CD8-positive, alpha-beta memory T cell (primary cell): ENCODE measurements at places on chromosomes 13 and 19.

GRCh38 chr13:95603887-95604555 is 40.5 kb downstream of the DZIP1 start:
- DNase-seq = no peak

DNA sequence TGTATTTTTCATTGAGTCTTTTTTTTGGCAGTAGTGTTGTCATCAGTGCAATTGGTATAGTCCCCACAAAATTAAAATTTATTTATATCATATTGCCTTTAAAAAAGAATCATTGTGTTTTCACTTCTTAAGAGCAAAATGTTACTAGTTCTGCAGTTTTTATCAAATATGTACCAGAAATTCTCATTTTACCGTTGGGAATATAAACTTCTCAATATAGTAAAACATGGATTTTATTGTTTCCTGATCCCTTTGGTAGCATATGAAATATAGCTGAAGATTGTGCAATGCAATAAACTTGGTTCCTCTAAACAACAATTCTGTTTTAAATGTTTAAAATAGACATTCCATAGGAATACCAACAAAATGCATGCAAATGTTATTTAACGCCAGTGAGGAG is 306.5 kb upstream of the PCDH20 start:
- no peak for DNase-seq

DNA sequence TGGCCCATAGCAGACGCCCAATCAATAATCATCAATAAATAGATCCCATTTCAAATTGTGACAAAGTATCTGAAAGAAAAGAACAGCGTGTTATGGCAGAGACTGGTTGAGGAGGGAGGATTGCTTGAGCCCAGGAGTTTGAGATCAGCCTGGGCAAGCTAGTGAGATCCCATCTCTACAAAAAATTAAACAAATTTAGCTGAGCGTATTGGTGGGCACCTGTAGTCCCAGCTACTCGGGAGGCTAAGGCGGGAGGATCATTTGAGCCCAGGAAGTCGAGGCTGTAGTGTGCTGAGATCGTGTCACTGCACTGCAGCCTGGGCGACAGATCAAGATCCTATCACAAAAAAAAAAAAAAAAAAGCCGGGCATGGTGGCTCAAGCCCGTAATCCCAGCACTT is 6.4 kb upstream of the GNA11 start:
- DNase-seq = no peak

GRCh38 chr13:39877134-39877533 is 221.7 kb downstream of the COG6 start:
- DNase-seq = no peak

GRCh38 chr19:48560095-48560530 is 8.1 kb downstream of the SULT2B1 start:
- no peak for DNase-seq

GRCh38 chr13:25860862-25861261 is 191.0 kb downstream of the SHISA2 start:
- DNase-seq = no peak

DNA sequence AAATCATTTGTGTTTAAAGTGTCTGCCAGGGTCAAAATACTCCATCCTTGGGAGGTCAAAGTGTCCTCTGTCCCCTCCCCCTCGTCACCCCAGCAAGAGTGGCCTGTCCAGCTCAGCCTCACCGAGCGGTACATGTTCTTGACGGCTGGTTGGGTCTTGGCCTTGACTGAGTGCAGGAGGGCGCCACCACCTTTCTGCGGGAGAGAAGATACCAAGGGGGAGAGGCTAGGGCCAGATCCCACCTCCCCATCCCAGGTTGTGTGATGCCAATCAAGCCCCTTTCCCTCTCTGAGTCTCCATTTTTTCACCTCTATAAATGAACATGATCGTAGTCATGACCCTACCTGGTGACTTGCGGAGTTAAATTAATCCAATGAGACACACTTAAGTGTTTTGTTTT is 6.1 kb downstream of the CRB3 start:
- DNase-seq = no peak

DNA sequence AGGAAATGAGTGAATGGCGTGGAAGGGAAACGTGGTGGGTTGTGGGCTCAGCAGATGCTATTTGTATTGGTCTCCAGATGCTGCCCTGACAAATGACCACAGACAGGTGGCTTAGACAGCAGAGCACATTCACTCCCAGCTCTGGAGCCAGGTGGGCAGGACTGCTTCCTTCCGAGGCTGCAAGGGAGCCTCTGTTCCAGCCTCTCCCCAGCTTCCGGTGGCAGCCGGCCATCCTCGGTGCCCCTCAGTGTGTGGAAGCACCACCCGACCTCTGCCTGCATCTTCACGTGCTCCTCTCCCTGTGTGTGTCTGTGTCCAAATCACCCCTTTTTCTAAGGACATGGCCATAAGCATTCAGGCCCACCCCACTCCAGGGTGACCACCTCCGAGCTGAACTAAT is 105.1 kb downstream of the SOX1 start:
- no peak for DNase-seq

DNA sequence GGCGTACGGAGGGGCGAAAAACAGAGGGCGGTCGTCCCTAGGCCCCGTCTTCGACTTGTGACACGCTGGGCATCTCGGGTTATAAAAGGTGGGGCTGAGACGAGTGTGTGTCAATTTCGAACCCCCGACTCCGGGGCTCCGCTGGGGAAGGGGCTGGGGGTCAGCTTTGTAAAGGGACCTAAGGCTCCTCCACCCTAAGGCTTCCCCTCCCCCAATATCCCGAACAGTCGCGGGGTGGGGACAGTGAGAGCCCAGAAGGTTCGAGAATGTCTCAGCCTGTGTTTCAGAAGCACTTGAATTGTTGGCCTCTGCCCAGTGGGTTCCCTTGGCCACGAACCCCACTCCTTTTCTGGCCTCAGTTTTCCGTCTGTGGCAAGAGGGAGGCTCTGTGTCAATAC is 450 bp downstream of the SELENOW start:
- no peak for DNase-seq

GRCh38 chr19:50645107-50645506 is 4.1 kb upstream of the C19orf81 start:
- DNase-seq = no peak

GRCh38 chr19:798415-799075 is 1.3 kb downstream of the PTBP1 start:
- DNase-seq = peak; percentile 59

- DNase-seq = no peak
Measured at GRCh38 chr13:109817591-109818535, 31.5 kb upstream of the IRS2 start.

DNA sequence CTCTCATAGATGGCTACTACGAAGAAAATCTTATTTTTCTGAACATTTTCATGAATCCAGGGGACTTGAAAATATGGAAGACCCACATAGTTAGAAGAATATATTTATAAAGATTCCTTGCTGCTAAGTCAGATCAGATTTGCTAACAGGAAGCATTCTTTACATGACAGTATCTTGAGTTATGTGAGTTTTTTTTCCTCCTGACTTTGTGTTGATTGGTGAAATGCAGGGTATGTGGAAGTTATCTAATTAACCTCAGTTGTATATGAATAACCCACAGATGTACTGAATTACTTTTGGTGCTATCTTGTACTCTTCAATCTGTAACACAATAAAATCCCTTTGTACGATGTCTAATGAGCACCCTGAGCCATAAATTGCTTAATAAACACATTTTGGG is 53.8 kb downstream of the ESD start:
- no peak for DNase-seq

- DNase-seq = no peak
Measured at GRCh38 chr13:48400850-48401291, 12.0 kb downstream of the LPAR6 start.

- no peak for DNase-seq
Measured at GRCh38 chr19:51615991-51616390, 14.2 kb downstream of the SIGLEC5 start.

DNA sequence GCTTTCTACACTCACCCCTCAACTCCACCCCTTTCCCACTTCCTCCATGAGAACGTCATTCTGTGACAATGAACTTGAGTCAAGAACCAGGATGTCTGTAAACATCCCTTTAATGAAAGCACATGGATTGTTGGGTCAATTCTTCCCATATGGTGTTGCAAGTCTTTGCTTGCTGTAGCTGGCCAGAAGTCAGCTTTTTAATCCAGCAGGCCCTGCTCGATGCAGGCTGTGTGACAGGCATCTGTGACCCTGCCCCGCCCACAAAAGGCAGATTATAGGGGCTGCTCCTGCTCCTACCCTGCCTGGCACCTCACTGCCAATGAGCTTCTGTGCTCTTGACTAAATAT is 78.0 kb downstream of the STARD13 start:
- no peak for DNase-seq

- no peak for DNase-seq
Measured at GRCh38 chr19:12465211-12465610, 19.4 kb downstream of the ZNF709 start.

GRCh38 chr13:97967948-97968347 is 14.5 kb downstream of the IPO5 start:
- DNase-seq = no peak

GRCh38 chr13:44347301-44347700 is 26.3 kb upstream of the SERP2 start:
- no peak for DNase-seq

- no peak for DNase-seq
Measured at GRCh38 chr13:31767175-31767900, 28.0 kb downstream of the RXFP2 start.
